ENCODE measurements at places on chromosomes 2 and 18. TPM values are rescaled to one million over a fixed set of nuclear protein-coding genes. Genes with fewer than 3 reads are reported as not detected.

GRCh38 chr18:53909668-53910067, 314.8 kb downstream of the MBD2 start:
- H3K4me1 ChIP-seq: no peaks in the 10 kb centered on the region
- DNase-seq: no peak
- H3K27me3 ChIP-seq: no peaks in the 10 kb centered on the region
- H3K4me3 ChIP-seq: no peak overlapping the region
- no peaks in the 10 kb centered on the region for H3K36me3 ChIP-seq

DNA sequence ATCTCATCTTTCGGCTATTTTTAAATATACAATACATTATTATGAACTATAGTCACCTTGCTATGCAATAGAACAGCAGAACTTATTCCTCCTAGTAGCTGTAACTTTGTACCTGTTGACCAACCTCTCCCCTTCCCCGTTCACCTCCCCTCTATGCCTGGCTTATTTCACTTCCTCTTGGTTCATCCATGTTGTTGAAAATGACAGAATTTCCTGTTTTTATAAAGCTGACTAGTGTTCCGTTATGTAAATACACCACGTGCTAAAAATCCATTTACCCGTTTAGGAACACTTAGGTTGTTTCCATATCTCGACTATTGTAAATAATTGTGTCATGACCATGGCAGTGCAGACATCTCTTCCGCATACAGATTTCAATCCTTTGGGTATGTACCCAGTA, 10.3 kb downstream of the ALPI start:
- DNase-seq: no peak
- no peak overlapping the region for H3K27ac ChIP-seq
- H3K27me3 ChIP-seq: peaks cover 35% of the 10 kb centered on the region
- H3K4me3 ChIP-seq: no peak overlapping the region
- no peaks in the 10 kb centered on the region for H3K36me3 ChIP-seq

- peak; percentile 64 for DNase-seq
- H3K4me1 ChIP-seq: no peaks in the 10 kb centered on the region
- no peak overlapping the region for H3K4me3 ChIP-seq
- H3K36me3 ChIP-seq: no peaks in the 10 kb centered on the region
Observed at GRCh38 chr2:6793371-6793770, 72.3 kb downstream of the CMPK2 start.

- peak overlapping the region; percentile 72 for H3K4me3 ChIP-seq
- peaks cover 23% of the 10 kb centered on the region for H3K4me1 ChIP-seq
- peaks cover 49% of the 10 kb centered on the region for H3K27me3 ChIP-seq
- no peaks in the 10 kb centered on the region for H3K36me3 ChIP-seq
- DNase-seq: peak; percentile 13
- no peak overlapping the region for H3K27ac ChIP-seq
Observed at GRCh38 chr2:138779406-138779780, 797 bp downstream of the NXPH2 start.

KLHL41 gene
- polyA plus RNA-seq: 0.67 TPM

DNA sequence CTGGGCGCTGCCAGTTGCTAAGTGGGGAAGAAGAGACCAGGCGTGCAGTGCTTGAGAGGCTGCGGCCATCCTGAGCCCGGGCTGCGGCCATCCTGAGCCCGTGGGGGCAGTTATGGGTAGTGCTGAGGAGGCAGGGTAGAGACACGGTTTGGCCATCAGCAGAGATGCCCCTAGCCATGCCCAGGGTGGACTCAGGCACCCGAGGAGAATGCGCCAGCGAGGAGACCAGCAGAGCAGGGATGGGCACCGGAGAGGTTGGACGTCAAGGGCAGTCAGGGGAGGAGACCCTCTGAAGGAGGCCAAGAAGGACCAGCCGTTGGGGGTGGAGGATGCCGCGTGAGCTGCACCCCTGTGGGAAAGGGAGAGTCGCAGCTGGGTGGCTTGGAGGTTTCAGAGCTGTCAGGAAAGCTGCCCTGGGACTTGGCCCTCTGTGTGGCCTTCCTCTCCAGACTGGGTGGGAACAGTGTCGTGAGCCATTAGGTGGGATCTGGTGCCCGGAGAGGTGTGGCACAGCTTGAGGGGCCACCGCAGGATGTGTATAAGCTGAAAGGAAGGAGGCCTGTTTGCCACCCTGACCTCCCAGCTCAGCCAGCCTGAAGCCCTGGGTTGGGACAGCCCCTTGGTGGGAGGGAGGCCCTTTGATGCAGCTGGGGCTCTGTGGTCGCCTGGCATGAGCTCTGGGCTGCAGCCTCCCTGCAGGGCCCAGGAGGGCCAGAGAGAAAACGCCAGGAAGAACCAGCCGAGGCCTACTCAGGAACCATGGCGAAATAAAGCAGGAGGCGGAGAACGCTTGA, 56.0 kb downstream of the SH3BP4 start:
- peaks cover 55% of the 10 kb centered on the region for H3K4me1 ChIP-seq
- no peak for DNase-seq
- H3K27ac ChIP-seq: peak overlapping the region; percentile 89

CHRND gene
- polyA plus RNA-seq: not detected

GPAT2 gene
- polyA plus RNA-seq: 0.29 TPM

CFLAR gene
- 46.0 TPM for polyA plus RNA-seq

RAB12 gene
- 4.0 TPM for polyA plus RNA-seq

GRCh38 chr2:69080071-69080470, 67.1 kb downstream of the ANTXR1 start:
- H3K36me3 ChIP-seq: no peaks in the 10 kb centered on the region
- H3K27me3 ChIP-seq: no peaks in the 10 kb centered on the region
- DNase-seq: no peak
- H3K4me1 ChIP-seq: no peaks in the 10 kb centered on the region
- no peak overlapping the region for H3K4me3 ChIP-seq

DNA sequence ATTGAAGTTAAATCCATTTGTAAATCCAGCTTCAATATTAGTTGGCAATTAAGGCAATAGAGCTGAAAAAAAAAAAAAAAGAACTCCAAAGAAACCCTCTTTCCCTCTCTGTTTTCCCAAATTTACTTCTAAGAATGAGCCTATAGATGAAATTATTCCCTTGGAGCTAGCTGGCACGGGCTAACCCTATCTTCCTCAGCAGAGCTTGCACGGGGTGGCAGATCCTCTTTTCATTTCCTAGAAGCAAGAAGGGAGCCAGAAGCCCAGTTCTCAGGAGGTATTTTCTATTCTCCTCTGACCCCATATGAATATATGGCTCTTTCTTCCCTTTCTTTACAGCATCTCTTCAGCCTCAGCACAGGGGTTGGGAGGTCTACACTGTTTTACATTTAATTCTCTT, 426.0 kb downstream of the TGIF1 start:
- no peaks in the 10 kb centered on the region for H3K4me1 ChIP-seq
- no peak overlapping the region for H3K27ac ChIP-seq
- H3K36me3 ChIP-seq: no peaks in the 10 kb centered on the region
- no peak overlapping the region for H3K4me3 ChIP-seq
- DNase-seq: no peak

TNFAIP6 gene
- polyA plus RNA-seq: 9.8 TPM

- H3K36me3 ChIP-seq: no peaks in the 10 kb centered on the region
- no peak for DNase-seq
- H3K27me3 ChIP-seq: no peaks in the 10 kb centered on the region
- no peak overlapping the region for H3K27ac ChIP-seq
- no peak overlapping the region for H3K4me3 ChIP-seq
Observed at GRCh38 chr2:207481924-207482323, 47.8 kb upstream of the CREB1 start.

GRCh38 chr2:237556773-237557632, 9.4 kb upstream of the PRLH start:
- no peaks in the 10 kb centered on the region for H3K4me1 ChIP-seq
- no peak for DNase-seq
- H3K4me3 ChIP-seq: no peak overlapping the region
- no peak overlapping the region for H3K27ac ChIP-seq
- no peaks in the 10 kb centered on the region for H3K36me3 ChIP-seq

DNA sequence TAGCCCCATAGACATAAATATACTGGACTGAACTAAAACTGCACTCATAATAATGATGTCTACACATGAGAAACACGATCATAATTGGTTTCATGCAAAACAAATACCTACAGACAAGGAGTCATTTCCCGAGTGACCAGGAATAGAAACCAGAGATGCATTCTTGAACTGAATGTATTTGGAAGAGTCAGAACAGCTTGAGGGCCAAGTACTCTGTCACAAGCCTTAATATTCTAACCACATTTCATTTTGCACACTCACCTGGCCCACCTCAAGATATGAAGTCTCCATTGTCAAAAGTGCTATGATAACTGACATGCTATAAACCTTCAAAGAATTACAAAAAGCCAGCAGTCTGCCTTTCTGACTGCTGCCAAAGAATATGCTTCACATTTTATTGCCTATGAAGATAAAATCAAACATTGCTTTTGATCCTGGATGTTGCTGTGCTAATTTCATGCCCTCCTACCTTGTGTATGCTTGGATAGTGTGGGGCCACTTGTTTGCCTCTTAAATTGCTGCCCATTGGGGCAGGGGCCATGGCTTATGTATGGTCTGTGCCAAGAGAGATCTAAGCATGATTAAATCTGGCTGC, 18.9 kb upstream of the ASAP2 start:
- no peaks in the 10 kb centered on the region for H3K36me3 ChIP-seq
- H3K4me1 ChIP-seq: peaks cover 3% of the 10 kb centered on the region
- no peak overlapping the region for H3K4me3 ChIP-seq
- no peak for DNase-seq

DNA sequence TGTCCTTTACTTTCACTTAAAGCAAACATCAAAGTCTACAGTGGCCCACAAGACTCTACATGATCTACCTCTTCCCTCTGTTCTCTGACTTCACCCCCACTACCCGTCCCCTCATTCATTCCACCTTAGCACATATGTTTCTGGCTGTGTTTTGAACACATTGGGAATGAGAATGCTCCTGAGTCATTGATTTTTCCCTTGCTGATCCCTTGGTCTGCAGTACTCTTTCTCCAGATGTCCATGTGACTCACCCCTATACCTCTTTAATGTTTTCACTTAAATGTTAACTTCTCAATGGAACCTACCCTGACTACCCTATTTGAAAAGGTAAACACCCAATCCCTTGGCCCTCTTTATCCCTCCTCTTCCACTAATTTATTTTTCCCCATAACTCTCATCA, 30.7 kb upstream of the FRZB start:
- H3K4me1 ChIP-seq: peaks cover 6% of the 10 kb centered on the region
- H3K4me3 ChIP-seq: no peak overlapping the region
- no peaks in the 10 kb centered on the region for H3K27me3 ChIP-seq
- H3K27ac ChIP-seq: no peak overlapping the region

CFAP221 gene
- polyA plus RNA-seq: 3.5 TPM

DNA sequence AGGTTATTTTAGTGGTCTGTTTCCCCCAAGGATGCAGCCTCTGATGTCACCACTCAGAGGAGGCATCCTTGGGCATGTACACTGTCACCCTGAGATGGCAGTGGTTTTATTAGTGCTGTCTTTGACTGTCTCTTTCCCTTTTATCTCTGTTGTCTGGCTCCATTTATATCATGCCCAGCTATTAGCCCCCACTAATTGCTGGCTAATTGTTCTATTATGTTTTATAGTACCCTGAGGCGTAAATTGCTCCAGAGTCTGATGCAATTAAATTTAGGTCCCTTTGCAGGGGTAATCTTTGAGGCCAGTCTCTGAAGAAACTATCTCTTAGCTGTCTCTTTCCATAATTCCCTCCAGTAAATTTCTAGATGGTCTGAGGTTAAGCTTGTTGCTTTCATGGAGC, 301.0 kb upstream of the KLHL29 start:
- DNase-seq: no peak
- no peak overlapping the region for H3K4me3 ChIP-seq
- H3K27me3 ChIP-seq: no peaks in the 10 kb centered on the region
- no peaks in the 10 kb centered on the region for H3K36me3 ChIP-seq
- H3K27ac ChIP-seq: no peak overlapping the region

STPG4 gene
- polyA plus RNA-seq: not detected

SULT1C4 gene
- 17.3 TPM for polyA plus RNA-seq

GRCh38 chr2:134131681-134132489, 122.0 kb upstream of the MGAT5 start:
- no peak for DNase-seq
- H3K27ac ChIP-seq: no peak overlapping the region
- no peaks in the 10 kb centered on the region for H3K36me3 ChIP-seq
- no peaks in the 10 kb centered on the region for H3K27me3 ChIP-seq

DNA sequence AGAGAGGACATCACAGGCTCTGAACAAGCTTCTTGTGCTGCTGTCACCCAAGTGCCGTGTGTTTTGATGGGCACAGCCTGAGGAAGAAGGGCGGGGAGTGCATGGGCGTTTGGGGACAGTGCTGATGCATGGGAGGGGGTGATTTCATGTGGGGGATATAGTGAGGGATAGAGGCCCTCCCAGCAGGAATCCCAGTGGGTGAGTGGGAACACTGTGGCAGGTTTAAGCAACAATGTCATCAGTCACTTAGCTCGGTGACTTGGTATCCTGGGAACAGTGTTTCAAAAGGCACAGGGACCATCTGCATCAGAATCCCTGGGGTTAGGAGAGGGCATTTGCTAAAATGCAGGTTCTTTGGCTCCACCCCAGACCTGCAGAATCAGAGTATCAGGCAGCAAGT, 609 bp downstream of the SIGLEC15 start:
- H3K4me1 ChIP-seq: peaks cover 24% of the 10 kb centered on the region
- H3K4me3 ChIP-seq: no peak overlapping the region
- no peak for DNase-seq

DNA sequence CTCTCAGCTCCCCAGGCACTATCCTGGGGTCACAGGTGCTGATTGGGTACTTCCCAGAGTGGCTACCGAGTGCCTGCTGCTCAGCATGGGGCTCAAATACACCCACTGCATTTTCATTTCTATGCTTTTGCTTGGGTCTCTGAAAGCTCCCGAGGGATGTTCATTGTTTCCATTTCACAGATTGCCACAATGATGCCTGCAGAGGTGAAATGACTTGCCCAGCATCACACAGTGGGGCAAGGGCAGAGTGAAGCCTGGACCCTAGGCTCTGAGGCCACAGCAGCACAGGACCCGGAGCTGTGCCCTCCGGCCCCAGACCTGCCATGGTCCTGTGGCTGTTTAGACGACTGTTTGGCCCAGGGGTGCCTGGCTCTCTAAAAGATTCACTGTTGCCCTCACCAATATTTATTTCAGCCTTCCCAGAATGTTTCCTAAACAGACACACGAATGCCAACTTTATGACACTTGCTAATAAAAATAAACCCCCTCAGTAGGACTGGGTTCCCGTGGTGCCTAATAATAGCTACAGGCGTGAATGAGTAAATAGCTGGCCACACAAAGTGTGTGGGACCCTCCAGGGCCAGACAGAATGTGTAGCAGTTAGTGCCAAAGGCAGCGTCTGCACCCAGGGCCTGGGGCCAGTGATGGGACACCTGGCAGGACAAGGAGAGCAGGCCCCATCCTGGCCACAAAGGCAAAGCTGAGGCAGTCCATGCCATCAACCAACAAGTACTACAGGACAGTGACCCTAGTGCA, 11.5 kb upstream of the ST8SIA5 start:
- H3K36me3 ChIP-seq: no peaks in the 10 kb centered on the region
- H3K27me3 ChIP-seq: no peaks in the 10 kb centered on the region
- DNase-seq: no peak
- no peak overlapping the region for H3K4me3 ChIP-seq

PROKR1 gene
- polyA plus RNA-seq: not detected

DNA sequence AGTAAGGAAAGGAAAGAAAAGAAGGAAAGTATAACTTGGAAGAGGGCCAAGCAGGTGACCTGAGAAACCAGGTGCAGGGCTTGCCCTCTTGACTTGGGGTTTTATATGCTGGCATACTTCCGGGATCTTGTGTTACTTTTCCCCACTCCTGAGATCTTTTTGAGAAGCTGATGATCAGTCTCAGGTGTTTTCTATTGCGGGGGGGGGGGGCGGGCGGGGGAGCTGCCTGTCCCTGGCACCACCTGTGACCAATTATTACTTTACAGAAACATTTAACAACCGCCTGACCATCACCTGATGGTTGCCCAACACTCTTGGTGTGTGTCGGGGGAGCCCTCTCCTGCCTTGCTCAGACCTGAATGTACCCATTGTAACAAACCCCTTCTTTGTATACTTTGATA, 6.9 kb upstream of the CASP10 start:
- H3K27ac ChIP-seq: no peak overlapping the region
- no peaks in the 10 kb centered on the region for H3K27me3 ChIP-seq
- no peaks in the 10 kb centered on the region for H3K4me1 ChIP-seq
- H3K36me3 ChIP-seq: no peaks in the 10 kb centered on the region
- no peak overlapping the region for H3K4me3 ChIP-seq

Measured in hepatocyte (in vitro differentiated cells).